D721Med (cell line): ENCODE measurements at places on chromosomes 5 and 9.
A peak's percentile ranks its signal among the peaks of the same experiment; 100 is the strongest.

- no peak for DNase-seq
Measured at GRCh38 chr5:37739817-37740261, 100.0 kb downstream of the GDNF start.

GRCh38 chr5:173626505-173626820 is 10.0 kb upstream of the BOD1 start:
- DNase-seq = no peak

DNA sequence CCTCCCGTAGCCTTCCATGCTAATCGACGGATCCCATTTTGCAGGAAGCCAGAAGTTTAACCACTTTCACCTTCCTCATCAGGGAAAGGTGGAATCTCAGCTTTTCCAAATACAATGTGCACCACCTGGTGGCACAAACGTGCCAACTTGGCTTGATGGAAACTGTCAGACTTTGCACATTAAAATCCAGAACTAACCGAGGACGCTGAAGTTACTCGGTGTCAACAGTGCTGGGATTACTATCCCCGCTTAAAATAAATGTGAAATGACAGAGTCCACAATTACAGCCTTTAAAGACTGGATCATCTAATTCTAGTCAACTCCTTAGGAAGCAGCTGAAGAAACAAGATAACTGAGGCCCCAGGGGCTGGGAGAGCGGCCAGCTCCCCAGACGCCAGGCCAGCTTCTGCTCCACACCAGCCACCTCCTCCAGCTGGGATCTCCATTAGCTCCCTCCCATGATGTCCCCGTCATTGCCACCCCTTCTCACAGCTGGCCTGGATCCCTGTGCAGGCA is 50.1 kb upstream of the RETREG1 start:
- no peak for DNase-seq

GRCh38 chr9:105206496-105206820 is 38.0 kb upstream of the SLC44A1 start:
- DNase-seq = no peak

DNA sequence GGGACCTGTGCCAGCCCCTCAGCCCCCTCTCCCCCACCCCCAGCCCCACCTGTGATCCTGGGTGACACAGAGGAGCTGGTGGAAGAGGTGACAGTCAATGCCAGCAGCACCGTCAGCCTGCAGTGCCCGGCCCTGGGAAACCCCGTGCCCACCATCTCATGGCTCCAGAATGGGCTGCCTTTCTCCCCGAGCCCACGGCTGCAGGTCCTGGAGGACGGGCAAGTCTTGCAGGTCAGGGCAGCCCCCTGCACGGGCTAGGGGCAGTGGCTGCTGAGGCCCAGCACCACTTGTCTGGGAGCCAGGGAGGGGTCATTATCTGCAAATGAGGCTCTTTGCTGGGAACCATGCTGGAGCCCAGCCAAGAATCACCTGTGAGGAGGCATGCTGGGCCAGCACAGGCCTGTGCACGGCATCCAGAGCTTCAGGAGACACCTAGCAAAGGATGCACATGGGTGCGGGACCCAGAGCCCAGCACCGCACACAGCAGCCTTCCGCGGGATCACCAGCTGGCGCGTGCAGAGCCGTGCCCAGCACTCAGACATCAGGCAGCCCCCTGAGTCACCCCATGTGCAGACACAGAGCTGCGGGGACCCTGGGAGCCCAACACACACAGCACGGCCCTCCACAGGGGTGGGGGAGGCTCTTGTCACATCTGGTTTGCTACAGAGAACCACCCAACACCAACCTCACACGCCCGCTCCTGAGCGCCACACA is 62.0 kb upstream of the ASS1 start:
- no peak for DNase-seq

GRCh38 chr9:134655586-134656333 is 14.2 kb downstream of the COL5A1 start:
- DNase-seq = no peak

DNA sequence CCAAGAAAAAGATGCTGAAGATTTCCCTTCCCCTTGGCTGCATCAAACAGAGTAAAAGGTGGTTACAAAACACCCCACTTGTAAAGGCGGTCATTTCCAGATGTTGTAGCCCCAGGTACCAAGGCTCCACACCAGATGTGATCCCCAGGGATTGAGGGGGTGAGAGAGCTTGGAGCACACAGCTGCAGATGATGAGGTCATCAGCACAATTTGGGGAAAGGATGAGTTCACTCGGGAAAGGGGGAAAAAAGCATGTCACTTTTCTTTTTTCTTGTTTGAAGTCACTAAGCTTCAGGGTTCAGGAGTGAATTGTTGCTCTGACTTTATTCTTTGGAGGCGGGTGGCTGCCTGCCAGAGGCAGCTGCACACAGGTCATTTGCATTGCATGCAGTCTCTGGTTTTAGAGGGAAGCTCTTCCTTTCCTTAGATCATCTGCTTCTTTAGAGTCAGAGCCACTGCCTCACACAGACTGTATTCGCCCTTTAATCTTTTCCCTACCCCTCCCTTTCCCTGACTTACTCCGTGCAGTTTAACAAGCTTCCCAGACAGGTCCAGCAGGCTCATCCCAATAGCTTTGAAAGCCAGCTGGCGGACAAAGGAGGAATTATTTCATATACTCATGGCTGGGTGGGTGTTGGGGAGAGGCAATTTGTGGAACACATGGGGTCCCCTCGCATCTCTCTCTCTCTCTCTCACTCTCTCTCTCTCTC is 409.3 kb upstream of the SLC24A2 start:
- no peak for DNase-seq

DNA sequence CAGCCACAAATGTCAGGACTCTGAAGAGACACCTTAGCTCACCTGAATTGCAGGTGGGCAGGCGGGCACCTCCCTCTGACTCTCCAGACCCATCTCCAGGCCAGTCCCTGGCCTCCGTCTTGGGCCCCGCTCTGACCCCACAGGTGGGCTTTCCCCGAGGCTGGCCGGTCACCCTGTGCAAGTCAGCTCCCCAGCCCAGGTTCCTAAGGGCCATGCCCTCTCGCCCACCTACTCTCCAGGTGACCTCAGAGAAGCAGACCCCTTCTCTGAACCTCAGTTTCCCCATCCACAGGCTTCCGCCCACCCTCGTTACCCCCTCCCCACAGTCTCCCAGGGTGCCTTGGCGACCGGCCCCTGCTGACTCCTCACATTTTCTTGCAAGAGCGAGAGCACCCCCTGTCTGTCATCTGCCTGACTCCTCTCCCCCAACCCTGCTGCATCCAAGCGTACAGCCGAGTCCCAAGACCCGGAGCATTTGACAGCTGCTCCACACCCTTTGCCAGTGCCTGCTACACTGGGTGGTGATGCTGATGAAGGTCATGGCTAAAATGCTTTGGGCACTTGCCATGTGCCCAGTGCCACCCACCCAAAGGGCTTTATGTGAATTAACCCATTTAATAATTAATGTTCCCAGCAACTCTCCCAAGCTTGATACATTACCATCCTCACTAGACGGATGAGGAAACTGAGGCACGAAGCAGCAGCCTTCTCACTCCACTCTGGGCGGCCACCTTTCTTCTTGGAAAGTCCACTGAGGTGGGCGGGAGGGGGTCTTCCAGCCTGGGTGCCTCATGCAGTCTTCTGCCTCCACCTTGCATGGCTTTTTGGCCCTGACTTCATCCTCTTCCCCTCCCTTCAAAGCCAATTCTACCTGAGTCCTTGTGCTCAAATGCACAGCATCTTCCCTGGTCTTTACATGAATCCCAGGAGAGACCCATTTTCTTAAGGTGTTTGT is 51.1 kb upstream of the ORM1 start:
- DNase-seq = no peak

DNA sequence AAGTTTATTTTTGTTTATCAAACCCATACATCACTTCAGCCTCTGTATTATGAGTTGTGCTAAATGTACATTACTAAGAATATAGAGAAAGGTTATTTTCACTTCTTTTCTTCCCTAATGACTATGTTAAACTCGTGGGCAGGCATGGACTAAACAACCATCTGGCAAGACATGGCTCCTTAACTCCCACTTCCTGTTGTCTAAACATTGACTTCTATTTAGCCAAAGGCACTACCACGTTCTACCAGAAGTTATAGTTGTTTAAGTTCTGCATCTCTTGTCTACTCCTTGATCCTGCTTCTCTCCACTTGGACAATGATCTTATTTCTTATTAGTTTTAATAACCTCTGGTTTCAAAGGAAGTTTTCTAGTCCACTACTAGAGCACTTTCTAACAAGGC is 136.1 kb downstream of the MACIR start:
- DNase-seq = no peak

- no peak for DNase-seq
Measured at GRCh38 chr5:61332851-61333320, 828 bp downstream of the ZSWIM6 start.

- DNase-seq = no peak
Measured at GRCh38 chr9:131097126-131097947, 1.0 kb downstream of the AIF1L start.

GRCh38 chr9:89702401-89702800 is 97.6 kb downstream of the GADD45G start:
- no peak for DNase-seq

DNA sequence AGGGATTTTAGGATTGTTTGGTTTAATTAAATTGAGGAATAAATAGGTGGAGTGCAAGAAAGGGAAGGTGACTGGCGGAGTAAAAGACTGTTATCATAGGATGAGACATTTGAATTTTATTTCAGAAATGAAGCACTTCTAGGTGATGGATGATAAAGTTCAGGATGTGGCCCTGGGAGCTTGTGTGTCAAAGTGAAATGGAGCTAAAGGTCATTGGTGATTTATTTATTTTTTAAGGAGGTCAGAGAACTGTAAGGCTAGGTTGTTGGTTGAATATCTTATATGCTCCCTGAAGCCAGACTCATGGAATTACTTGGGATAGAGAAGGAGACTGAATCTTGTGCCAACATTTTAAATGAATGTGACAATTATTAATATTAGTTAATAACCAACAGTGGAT is 40.5 kb downstream of the PBX3 start:
- DNase-seq = no peak

- no peak for DNase-seq
Measured at GRCh38 chr9:137982200-137982599, 104.6 kb downstream of the CACNA1B start.

- no peak for DNase-seq
Measured at GRCh38 chr5:36573438-36573837, 33.0 kb upstream of the SLC1A3 start.

GRCh38 chr5:109916481-109917153 is 226.9 kb downstream of the MAN2A1 start:
- no peak for DNase-seq

GRCh38 chr9:128902351-128903078 is 18.3 kb upstream of the PHYHD1 start:
- peak; percentile 4 for DNase-seq

DNA sequence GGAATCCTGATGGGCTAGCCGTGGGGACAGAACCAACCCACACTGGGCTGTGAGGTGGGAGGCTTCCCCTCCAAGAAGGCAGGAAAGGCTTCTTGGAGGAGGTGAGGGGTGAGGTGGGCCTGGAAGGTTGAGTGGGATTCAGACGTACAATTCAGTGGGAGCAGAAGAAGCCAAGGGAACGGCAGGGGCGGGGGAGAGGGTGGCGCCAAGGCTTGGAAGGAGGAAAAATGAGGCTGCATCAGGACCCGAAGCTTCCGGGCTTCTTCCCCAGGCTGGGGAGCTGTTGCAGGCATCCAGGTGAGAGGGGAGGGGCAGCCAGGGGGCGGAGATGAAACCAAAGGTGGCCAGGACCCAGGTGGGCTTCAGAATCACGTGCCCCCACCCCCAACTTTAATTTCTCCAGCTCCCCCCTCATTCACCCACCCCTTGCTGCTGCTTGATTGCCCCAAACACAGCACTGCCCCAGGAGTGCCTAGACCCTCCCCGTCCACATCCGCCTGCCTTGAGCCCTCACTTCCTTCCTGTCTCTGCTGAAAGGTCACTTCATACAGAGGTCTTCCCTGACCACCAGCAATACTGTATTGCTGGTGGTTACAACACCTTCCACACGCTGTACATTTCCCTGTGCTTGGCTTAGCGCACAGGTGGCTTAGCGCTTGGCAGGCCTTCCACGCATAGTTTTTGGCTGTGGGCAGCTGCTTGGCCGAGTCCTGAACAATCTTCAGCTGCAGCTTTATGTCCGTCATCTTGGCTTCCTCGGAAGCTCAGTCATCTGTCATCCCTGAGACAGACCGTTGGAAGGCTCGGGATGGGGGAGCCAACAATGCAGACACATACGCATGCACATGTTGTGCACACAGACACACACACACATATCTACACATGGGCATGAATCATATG is 193.5 kb downstream of the RGS3 start:
- DNase-seq = no peak

GRCh38 chr9:77588271-77588937 is 59.7 kb downstream of the GNA14 start:
- no peak for DNase-seq

- DNase-seq = no peak
Measured at GRCh38 chr5:167993771-167994170, 297.7 kb upstream of the WWC1 start.
